Mesothelial cell of epicardium (in vitro differentiated cells): ENCODE measurements at places on chromosomes 7 and 10. TPM values are rescaled to one million over a fixed set of nuclear protein-coding genes. Genes with fewer than 3 reads are reported as not detected.

- H3K27ac ChIP-seq = no peak overlapping the region
- no peak overlapping the region for H3K4me3 ChIP-seq
- DNase-seq = no peak
- H3K4me1 ChIP-seq = no peaks in the 10 kb centered on the region
- H3K36me3 ChIP-seq = no peaks in the 10 kb centered on the region
- H3K27me3 ChIP-seq = no peaks in the 10 kb centered on the region
Measured at GRCh38 chr7:95509199-95509598, 23.5 kb downstream of the ASB4 start.

- no peak overlapping the region for H3K4me3 ChIP-seq
- H3K36me3 ChIP-seq = no peaks in the 10 kb centered on the region
- no peak for DNase-seq
- H3K27me3 ChIP-seq = peaks cover 47% of the 10 kb centered on the region
- no peak overlapping the region for H3K27ac ChIP-seq
Measured at GRCh38 chr7:50268990-50269389, 35.5 kb upstream of the IKZF1 start.

DNA sequence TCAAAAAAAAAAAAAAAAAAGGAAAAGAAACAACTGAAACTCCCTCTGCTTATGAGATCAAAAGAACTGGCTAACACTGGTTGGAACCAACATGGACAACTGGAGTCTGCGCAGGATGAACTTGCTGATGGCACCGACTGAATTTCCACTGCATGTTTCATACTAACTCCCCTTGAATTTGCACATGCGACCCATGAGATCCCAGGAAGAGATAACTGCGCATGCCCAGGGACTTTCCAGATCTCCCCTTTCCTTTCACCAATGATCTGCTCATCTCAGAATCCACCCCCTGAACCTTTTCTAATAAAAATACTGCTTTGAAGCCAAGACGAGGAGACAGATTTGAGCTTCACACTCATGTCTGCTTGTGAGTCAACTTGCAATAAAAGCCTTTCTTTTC lies 20.7 kb downstream of the LBX1 start:
- no peak overlapping the region for H3K27ac ChIP-seq
- no peak for DNase-seq
- H3K4me3 ChIP-seq = no peak overlapping the region

GRCh38 chr7:98656899-98657298 lies 39.8 kb downstream of the NPTX2 start:
- H3K27me3 ChIP-seq = peaks cover 11% of the 10 kb centered on the region
- no peak for DNase-seq
- H3K36me3 ChIP-seq = no peaks in the 10 kb centered on the region

- H3K27me3 ChIP-seq = no peaks in the 10 kb centered on the region
- H3K4me3 ChIP-seq = no peak overlapping the region
- H3K36me3 ChIP-seq = peaks cover 6% of the 10 kb centered on the region
- DNase-seq = no peak
Measured at GRCh38 chr7:96174812-96175211, 147.1 kb downstream of the SLC25A13 start.

DNA sequence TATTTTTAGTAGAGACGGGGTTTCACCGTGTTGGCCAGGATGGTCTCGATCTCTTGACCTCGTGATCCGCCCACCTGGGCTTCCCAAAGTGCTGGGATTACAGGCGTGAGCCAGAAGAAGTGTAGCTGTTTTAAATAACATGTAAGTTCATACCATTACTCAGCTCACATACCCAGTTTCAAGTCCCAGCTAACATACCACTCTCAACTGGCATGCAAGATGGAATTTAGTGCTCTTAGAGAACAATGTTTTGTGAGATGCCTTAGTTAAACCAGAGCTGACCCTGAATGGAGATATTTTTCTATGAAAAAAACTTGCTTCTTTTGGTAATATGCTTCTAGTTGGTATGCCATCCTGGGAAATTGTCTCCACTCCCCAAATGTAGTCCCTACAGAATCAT lies 37.3 kb downstream of the HBP1 start:
- peaks cover 2% of the 10 kb centered on the region for H3K4me1 ChIP-seq
- H3K27me3 ChIP-seq = no peaks in the 10 kb centered on the region
- H3K4me3 ChIP-seq = no peak overlapping the region
- H3K27ac ChIP-seq = no peak overlapping the region
- no peak for DNase-seq

GRCh38 chr10:72001033-72001395 lies 36.8 kb downstream of the CHST3 start:
- no peak for DNase-seq
- no peaks in the 10 kb centered on the region for H3K36me3 ChIP-seq
- H3K27me3 ChIP-seq = no peaks in the 10 kb centered on the region
- H3K27ac ChIP-seq = peak overlapping the region; percentile 99

- no peak for DNase-seq
- no peaks in the 10 kb centered on the region for H3K27me3 ChIP-seq
- peaks cover 2% of the 10 kb centered on the region for H3K36me3 ChIP-seq
- no peak overlapping the region for H3K27ac ChIP-seq
- H3K4me3 ChIP-seq = no peak overlapping the region
- peaks cover 12% of the 10 kb centered on the region for H3K4me1 ChIP-seq
Measured at GRCh38 chr7:101904019-101904418, 86.6 kb downstream of the CUX1 start.

GRCh38 chr7:139981511-139981895 lies 81.2 kb downstream of the PARP12 start:
- no peak overlapping the region for H3K4me3 ChIP-seq
- no peak overlapping the region for H3K27ac ChIP-seq
- H3K27me3 ChIP-seq = peaks cover 23% of the 10 kb centered on the region
- peaks cover 11% of the 10 kb centered on the region for H3K4me1 ChIP-seq
- no peak for DNase-seq
- no peaks in the 10 kb centered on the region for H3K36me3 ChIP-seq

GRCh38 chr7:121752706-121753105 lies 120.3 kb upstream of the PTPRZ1 start:
- peaks cover 15% of the 10 kb centered on the region for H3K4me1 ChIP-seq
- H3K27ac ChIP-seq = no peak overlapping the region
- no peak for DNase-seq
- no peaks in the 10 kb centered on the region for H3K36me3 ChIP-seq

- no peaks in the 10 kb centered on the region for H3K36me3 ChIP-seq
- H3K27ac ChIP-seq = no peak overlapping the region
- H3K27me3 ChIP-seq = peaks cover 10% of the 10 kb centered on the region
- H3K4me3 ChIP-seq = no peak overlapping the region
- H3K4me1 ChIP-seq = peaks cover 12% of the 10 kb centered on the region
- DNase-seq = peak; percentile 33
Measured at GRCh38 chr7:60706-61105, 131.7 kb upstream of the FAM20C start.

DNA sequence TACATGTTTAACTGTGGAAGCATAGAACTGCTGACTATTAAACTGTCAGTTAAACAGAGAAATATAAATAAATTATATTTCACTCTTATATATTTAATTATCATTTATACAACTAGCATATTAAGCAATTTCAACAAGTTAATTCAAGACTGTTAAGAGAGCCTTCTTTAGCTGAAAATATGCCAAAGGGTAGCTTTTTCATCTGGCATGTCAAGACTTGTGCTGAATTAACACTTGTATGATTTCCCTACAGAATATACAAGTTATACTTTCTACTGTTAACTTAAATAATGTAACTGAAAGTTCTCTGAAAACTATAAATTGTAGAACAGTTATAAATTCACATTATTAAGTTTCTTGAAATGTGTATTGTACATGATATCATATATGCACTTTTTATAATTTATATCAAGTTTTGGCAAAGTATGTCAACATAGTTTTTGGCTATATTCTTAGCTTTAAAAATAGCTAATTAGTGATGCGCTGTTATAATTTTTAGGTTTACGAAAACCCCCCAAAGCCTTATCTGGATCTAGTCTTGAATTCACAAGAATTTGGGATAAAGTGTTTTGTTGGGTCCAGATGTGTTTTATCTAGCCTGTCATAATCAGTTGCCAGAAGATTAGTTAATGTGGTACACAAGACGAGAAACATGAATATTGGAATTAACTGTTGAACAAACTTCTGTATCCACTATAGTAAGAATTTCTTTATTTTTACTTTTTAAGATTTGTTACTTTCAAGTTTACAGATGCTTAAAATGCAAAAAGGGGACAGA lies 231.1 kb upstream of the FOXP2 start:
- no peaks in the 10 kb centered on the region for H3K36me3 ChIP-seq
- no peak for DNase-seq
- no peak overlapping the region for H3K27ac ChIP-seq

- H3K27me3 ChIP-seq = peaks cover 71% of the 10 kb centered on the region
- DNase-seq = no peak
- no peak overlapping the region for H3K4me3 ChIP-seq
Measured at GRCh38 chr10:93580828-93581227, 14.4 kb downstream of the FFAR4 start.

- H3K27ac ChIP-seq = no peak overlapping the region
- DNase-seq = no peak
- peaks cover 33% of the 10 kb centered on the region for H3K4me1 ChIP-seq
Measured at GRCh38 chr10:12846718-12847117, 154.8 kb downstream of the CCDC3 start.

DNA sequence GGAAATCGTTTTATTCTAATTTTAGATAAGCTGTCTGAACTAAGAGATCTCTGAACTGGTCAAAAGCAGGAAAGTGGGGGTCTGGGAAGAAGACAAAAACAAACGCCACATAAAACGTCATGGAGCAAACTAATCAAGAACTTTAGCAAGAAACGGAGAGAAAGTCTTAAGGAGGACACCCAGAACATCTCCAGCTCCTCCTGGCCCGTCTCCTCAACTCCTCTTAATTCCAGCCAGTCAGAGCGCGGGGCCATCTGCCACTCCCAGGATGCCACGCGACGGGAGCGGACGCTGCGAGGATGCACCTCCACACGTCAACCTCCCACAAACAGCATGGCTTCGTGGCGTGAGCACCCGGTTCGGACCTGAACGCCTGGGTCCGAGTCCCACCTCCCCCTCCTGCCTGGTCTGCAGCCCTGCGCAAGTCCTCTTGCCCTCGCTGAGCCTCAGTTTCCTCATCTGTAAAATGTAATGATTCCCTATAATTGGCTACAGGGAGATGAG lies 598 bp downstream of the MMS19 start:
- peaks cover 2% of the 10 kb centered on the region for H3K36me3 ChIP-seq
- peaks cover 24% of the 10 kb centered on the region for H3K27me3 ChIP-seq

- H3K27ac ChIP-seq = no peak overlapping the region
- peaks cover 2% of the 10 kb centered on the region for H3K36me3 ChIP-seq
- peaks cover 5% of the 10 kb centered on the region for H3K27me3 ChIP-seq
- DNase-seq = no peak
- H3K4me3 ChIP-seq = no peak overlapping the region
Measured at GRCh38 chr10:119509909-119510451, 32.5 kb downstream of the RGS10 start.

GRCh38 chr7:12945901-12946300 lies 258.5 kb downstream of the ARL4A start:
- H3K4me3 ChIP-seq = no peak overlapping the region
- peaks cover 26% of the 10 kb centered on the region for H3K4me1 ChIP-seq
- no peaks in the 10 kb centered on the region for H3K27me3 ChIP-seq
- no peak overlapping the region for H3K27ac ChIP-seq
- H3K36me3 ChIP-seq = no peaks in the 10 kb centered on the region

DNA sequence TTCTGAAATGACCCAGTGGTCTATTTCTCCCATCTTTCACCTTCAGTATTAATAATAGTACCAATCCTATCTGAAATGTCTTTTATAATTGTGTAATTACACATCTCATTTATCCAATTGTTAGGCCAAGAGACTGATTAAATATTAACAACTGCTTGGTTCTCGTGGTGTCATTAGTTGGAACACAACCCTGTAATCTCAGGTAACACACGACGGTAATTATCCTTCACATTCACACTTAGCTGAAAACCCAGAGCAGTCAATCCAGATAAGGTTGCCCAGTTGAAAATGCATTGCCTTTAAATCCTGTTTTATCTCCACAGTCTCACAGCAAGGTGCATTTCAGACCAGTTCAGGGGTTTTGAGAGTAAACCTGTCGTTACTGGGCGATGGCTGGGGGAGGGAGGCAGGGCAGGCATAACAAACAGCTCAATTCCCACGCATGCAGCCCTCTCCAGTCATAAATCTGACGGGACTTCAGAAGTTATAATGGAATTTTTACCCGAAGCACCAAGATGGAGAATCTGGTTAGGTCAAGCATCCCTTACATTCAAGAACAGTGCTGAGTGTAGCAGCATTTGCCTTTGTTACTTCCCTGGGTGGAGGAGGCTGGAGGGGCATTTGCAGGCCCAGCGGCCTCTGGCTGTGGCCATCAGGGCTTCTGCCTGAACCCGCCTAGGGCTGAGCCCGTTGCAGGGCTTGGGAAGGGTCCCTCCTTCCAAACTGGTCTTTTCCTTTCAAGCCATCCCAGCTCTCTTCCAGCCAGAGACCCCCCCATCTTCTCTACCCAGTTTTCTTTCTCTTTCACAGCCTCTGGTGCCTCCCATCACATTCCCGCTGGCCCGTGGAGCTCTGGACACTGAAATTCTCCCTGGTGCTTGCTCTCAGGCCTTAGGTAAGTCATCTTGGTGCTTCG lies 201.0 kb upstream of the LYZL2 start:
- H3K4me1 ChIP-seq = peaks cover 69% of the 10 kb centered on the region
- no peaks in the 10 kb centered on the region for H3K27me3 ChIP-seq
- H3K4me3 ChIP-seq = no peak overlapping the region
- H3K36me3 ChIP-seq = no peaks in the 10 kb centered on the region

GRCh38 chr7:12607134-12607533 lies 36.6 kb downstream of the SCIN start:
- DNase-seq = no peak
- H3K4me3 ChIP-seq = no peak overlapping the region
- H3K36me3 ChIP-seq = peaks cover 6% of the 10 kb centered on the region
- peak overlapping the region; percentile 53 for H3K27ac ChIP-seq
- no peaks in the 10 kb centered on the region for H3K27me3 ChIP-seq
- peaks cover 13% of the 10 kb centered on the region for H3K4me1 ChIP-seq

DNA sequence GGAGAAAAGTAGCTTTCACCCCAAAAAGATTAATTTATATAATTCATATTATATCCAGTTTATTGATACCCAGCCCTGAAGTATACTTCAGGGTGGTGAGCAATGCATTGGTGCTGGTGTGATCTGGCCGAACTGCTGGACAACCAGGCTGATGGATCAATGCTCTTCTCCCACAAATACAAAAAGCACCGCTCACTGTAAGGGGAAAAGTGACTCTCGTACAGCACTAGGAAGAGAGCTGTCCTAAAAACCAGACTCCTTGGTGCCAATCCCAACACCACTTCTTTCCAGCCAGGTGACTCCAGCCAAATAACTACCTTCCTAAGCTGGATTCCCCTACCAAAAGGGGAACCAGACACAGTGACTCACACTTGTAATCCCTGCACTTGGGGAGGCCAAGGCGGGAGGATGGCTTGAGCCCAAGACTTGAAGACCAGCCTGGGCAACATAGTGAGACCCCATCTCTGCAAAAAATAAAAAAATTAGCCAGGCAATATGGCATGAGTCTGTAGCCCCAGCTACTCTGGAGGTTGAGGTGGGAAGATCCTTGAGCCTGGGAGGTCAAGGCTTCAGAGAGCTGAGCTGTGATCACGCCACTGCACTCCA lies 13.1 kb upstream of the TNPO3 start:
- H3K36me3 ChIP-seq = no peaks in the 10 kb centered on the region
- DNase-seq = no peak
- no peak overlapping the region for H3K4me3 ChIP-seq
- H3K27ac ChIP-seq = no peak overlapping the region
- peaks cover 8% of the 10 kb centered on the region for H3K27me3 ChIP-seq
- H3K4me1 ChIP-seq = peaks cover 11% of the 10 kb centered on the region

ABCB1 gene
- 0.61 to 1.7 TPM (median 1.5 TPM) in 3 replicates for total RNA-seq

DDX50 gene
- 48.9 to 51.1 TPM (median 48.9 TPM) in 3 replicates for total RNA-seq

TMEM270 gene
- not detected in 3 replicates for total RNA-seq

CDH23 gene
- total RNA-seq = 2.5 to 2.9 TPM (median 2.9 TPM) in 3 replicates

WDFY4 gene
- total RNA-seq = 2.6 to 4.3 TPM (median 3.3 TPM) in 3 replicates

CELF2 gene
- 24.0 to 27.2 TPM (median 25.2 TPM) in 3 replicates for total RNA-seq
